Activated T-cell treated with anti-CD3 and anti-CD28 coated beads, Interleukin-2, amount 50 U/mL, for 72 hours (primary cell): ENCODE measurements at places on chromosomes 16 and 17.

DNA sequence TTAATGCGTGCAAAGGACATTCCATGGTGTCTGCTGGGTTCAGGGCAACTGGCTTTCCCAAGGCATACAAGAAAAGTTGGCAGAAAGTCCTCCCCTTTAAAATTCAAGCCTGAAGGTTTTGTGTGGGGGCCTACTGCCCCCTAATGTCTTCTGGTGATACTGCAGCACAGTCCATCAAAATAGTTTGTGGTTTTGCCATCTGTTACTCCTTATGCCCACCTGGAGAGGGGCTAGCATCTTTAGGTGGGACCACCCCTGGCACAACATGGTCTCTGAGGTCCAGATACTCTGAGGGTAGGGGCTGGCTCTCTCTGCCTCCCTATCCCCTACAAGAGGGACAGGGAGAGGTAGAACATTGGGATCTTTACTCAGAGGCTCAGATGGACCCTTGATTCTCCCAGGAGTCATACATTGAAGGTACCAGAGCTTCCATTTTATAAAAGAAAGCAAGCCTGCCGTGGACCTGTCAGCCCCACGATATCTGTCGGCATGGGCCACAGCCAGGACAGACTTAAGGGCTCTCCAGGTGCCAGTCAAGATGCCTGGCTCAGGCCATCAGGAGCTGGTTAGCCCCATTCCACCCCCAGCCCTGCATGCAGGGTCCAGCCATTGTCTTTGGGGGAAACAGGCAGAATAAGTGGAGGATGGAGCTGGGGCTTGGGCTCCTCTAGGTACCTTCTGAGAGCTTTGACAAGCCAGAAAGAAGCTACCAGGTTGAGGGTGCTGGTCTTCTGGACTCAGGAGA is 6.3 kb downstream of the ESRP2 start:
- no peaks in the 10 kb centered on the region for H3K27me3 ChIP-seq
- H3K4me3 ChIP-seq = no peak overlapping the region
- peaks cover 36% of the 10 kb centered on the region for H3K4me1 ChIP-seq

DNA sequence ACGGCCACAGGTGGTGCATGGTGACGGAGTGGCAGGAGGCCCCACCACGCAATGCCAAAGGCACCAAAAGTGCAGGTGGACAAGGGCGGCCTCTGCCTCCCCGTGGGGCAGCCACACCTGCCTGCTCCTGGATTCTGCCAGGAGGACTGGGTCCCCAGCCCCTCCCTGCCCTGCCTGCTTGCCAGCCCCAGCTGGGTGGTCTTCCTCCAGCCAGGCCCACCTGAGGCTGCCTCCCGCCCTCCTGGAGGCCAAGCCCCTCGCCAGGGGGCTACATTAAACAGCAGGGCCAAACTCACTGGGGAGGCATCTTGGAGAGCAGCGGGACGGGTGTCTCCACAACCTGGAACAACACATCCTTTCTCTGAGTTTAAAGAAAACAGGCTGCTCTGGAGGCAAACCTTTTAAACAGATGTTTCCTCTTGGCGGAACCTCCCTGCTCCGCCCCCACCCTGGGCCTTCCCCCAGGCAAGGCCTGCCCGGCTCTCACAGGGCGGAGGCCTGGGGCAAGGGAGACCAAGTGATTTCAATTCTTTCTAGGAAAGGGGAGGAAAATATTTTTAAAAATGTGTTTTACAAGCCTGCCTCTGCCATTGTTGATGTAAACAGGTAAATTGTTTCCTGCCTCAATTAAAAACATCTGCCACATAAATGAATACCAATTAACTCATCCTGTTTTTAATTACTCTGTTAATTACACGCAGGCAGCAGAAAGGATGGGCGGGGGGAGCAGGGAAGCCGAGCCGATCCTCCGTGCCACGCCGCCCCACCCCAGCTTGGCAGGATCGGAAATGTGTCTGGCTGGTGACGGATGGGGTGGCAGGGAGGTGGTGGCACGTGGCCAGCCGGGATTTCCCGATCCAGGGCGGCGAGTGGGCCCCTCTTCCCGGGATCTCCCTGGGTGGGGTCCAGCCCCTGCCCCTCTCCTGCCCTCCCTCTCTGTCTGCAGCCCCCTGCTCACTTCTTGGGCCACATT is 54.4 kb upstream of the PABPN1L start:
- peak overlapping the region; percentile 59 for H3K4me3 ChIP-seq
- peaks cover 6% of the 10 kb centered on the region for H3K4me1 ChIP-seq
- no peak for DNase-seq
- H3K36me3 ChIP-seq = no peaks in the 10 kb centered on the region

GRCh38 chr17:33046361-33047255 is 55.0 kb downstream of the SPACA3 start:
- H3K36me3 ChIP-seq = no peaks in the 10 kb centered on the region
- no peaks in the 10 kb centered on the region for H3K27me3 ChIP-seq
- no peak overlapping the region for H3K27ac ChIP-seq
- no peak for DNase-seq
- no peaks in the 10 kb centered on the region for H3K4me1 ChIP-seq

DNA sequence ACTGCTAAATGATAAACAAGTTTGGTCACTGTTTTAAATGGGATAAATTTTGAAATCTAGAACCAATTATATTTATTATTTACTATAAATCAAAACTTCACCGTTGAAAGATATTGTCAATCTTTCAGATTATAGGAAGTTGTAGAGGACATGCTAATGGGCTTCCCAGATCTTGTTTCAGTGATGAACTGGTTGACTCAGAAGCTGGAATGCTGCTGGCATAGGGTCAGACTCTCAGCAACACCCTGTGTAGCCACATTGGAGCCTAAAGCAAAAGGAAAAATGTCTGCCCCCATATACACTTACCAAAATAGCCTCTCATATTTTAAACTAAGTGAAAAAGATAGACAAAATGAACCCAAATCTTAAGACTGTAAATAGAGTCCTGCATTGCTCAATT is 916.9 kb upstream of the SOX9 start:
- H3K4me3 ChIP-seq = no peak overlapping the region
- no peak for DNase-seq
- H3K27me3 ChIP-seq = no peaks in the 10 kb centered on the region
- no peaks in the 10 kb centered on the region for H3K4me1 ChIP-seq
- no peak overlapping the region for H3K27ac ChIP-seq

DNA sequence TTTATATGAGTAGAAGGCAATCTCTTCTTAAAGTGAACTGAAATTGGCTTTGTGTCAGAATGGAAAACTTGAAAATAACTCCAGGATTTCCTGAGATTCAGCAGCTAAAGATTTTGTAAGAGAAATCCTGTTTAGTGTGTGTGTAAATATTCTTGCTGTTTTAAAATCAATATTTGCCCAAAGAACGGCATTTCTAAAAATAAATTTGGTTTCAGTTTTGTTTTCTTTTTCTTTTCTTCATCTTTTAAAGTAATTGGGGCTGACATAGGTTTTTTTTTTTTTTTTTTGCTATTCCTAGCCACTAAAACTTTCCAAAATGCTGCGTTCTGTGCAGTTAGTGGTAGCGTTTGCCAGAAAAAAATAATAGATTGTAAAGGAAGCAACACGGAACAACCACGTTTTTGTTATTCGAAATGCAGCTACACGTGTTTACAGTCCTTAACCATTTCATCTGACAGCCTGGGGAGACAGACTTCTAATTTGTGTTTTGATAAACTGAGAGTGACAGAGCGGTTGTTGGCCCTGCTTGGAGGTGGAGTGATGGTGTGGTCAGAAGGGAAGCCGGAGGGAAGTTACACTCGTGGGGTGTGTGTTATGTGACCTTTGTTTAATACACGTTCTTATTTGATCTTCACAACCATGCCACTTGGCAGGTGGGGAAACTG is 21.6 kb upstream of the SMPD3 start:
- peak overlapping the region; percentile 90 for H3K27ac ChIP-seq
- no peak for DNase-seq
- no peaks in the 10 kb centered on the region for H3K27me3 ChIP-seq
- no peaks in the 10 kb centered on the region for H3K36me3 ChIP-seq
- peaks cover 30% of the 10 kb centered on the region for H3K4me1 ChIP-seq
